ENCODE measurements at places on chromosomes 1 and 21.

DNA sequence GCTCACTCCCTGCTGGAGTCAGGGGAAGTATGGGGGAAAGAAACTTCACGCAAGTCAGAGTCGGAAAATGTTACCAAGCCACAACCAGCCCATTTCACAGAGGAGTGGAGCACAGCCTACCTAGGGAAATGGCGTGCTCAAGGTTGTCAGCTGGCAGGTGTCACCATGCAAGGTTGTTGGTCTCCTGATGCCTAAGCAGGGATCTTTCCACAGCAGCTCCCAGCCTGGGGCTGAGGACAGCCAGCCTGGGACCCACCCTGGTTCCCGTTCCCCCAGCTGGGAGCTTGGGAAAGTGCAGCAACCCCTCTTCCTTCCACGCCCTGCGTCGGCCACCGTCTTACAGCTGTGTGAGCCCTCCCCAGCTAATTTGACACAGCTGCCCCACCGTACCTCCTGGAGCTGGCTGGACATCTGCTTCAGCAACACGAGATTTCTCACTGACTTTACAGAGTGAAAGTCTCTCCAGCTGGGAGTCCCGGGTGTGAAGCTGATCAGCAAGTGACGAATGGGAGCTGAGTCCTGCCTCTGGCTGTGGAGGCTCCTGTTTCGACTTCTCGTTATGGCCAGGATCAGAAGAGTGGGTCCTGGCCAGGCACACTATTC lies 224.6 kb upstream of the RAB4A start:
- no peak for DNase-seq

DNA sequence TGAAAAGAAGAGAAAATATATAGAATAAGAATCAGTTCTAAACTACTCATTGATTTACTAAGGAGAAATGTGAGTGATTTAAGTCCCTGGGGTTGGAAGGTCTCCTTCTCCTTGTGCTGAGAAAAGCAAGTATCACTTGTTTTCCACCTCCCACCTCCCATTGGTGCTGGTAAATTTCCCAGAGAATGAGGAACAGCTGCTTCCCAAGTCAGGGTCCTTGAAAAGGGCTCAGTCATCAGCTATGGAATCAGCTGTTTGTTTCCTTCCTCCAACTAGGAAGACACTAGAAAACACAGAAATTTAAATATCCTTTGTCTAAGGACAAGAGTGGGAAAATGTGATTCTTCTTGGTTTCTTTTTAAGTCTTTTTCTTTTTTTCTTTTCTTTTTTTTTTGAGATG lies 131.3 kb upstream of the C1orf21 start:
- no peak for DNase-seq

DNA sequence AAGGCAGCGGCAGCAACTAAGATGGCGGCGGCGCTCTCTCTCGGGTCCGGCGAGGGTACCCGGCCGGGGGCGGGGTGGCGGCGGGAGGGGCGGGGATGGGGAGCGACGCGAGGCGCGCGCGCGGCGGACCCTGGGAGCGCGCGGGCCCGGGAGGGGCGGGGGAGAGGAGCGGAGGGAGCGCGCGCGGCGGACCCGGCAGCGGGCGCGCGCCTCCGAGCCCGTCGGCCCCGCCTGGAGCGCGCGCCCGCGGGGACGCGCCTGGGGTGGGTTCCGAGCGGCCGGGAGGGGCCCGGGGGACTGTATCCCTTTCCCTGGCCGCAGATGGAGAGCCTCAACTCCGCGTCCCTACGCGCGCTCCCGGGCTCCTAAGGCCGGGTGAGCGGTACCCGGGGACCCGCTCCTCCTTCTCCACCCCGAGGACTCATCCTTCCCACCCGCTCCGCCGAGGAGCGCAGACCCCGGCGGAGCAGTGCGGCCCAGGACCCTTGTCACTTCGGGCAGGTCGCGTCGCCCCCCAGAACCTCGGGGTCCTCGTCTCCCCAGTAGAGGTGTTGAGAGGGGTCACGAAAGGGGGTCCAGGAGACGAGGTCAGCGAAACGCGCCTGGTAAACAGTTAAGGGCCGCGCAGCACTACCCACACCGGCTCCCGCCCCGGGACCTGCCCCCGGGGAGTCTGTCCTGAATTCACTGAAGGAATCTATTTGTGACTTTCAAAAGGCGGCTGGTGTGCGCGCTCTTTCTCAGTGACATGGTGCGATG lies at the start of gene CLSTN1:
Gene CLSTN1, minus strand, starts transcription at position 23 of the 759 bp plus-strand sequence. CDS start 232 bp downstream, outside the sequence.
- DNase-seq = peak; percentile 81

- no peak for DNase-seq
Measured at GRCh38 chr1:152901631-152902030, 6.7 kb upstream of the IVL start.

DNA sequence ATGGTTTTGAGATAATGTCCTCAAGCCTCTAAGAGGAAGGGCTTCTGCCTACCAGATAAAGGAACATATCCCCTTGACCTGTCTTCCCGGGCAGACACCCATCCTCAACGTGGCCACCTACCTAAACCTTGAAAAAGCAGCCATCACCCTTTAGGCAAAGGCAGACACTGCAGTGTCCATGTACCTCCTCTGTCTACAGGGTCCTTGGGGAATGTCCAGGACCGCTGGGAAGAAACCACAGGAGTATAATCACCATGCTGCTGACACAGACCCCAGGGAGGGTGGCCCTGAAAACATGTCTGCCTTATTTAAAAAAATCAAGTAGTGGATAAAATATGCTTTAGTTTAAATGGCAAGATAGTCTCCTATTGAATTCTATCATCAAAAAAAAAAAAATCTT lies 16.6 kb downstream of the BCAR3 start:
- no peak for DNase-seq

DNA sequence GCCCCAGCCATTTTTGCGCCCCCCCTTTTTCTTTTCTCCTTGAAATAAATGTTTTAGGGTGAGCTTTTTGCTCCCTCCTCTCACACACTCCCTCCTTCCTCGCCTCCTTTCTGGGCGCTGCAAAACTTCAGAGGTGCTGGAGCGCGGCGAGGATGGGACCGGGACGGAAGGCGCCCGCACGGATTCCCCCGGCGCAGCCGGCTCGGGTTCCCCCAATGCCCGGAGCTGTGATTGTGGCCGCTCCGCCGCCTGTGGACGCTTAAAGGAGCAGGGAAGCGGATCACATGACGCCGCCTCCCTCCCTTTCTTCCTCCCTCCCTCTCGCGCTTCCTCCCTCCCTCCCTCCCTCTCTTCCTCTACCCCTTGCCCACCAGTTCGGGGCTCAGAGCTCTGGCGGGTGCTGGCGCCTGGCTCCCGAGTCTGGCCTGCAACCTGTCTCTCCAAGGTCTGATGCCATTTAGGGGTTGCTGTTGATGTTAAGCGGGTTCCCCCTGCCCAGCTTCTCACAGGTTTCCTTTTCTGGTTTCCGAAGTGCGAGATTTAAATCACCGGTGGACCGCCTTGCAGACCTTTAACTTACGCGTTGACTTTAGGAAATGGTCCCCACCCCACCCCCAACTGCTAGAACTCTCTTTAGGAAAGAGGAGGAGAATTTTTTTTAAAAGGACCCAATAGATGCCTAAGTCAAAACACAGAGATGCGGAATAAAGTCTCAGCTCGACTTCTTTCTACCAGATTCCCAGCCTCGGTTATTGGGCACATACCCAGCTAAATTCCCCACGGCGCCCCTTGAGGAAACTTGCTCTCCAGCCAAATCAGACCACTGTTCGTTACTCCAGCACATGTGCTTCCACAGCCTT lies at the start of gene WLS:
Gene WLS, minus strand, starts transcription at position 235 of the 860 bp plus-strand sequence. Its CDS starts 224 bp downstream, at position 11.
- no peak for DNase-seq

DNA sequence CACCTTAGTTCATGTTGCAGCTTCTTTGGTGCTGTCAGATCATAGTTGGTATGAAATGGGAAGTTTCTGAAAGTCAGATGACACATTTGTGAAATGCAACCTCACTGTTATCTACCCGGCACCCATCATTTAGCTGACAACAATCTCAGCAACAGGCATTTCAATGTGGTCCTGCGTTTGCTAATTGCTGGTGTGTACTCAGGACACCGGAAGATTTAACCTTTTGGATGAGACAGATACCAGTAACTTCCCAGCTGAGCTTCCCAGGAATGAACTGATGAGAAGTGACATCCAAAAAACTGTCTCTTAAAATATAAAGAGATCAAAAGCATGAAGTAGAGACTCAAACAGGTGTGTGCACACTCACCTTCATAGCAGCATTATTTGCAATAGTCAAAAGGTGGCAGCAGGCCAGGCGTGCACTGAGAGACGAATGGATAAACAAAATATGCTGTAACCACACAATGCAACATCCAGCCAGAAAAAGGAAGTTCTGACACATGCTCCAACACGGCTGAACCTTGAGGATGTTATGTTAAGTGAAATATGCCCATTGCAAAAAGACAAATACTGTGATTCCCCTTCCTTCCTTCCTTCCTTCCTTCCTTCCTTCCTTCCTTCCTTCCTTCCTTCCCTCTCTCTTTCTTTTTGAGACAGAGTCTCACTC lies 7.9 kb upstream of the CLDN14 start:
- no peak for DNase-seq

DNA sequence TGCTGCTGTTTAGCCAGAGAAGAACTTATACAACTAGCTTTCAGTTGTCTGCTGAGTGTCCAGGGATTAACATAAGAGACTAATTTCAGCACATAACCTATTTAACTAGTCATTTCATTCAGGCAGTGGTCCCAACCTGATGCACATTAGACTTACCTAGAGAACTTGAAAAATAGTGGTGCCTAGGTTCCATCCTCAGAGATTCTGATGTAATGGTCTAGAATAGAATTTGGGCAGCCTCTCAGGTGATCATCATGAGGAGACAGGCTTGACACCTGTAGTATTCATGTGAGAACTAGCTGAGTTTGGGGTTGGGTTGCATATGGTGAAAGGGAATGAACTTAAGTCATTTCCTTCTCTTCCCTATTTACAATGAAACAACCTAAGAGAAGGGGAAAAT lies 24.8 kb downstream of the CNST start:
- no peak for DNase-seq

GRCh38 chr1:42960566-42961311 lies 2.1 kb upstream of the SLC2A1 start:
- no peak for DNase-seq

- no peak for DNase-seq
Measured at GRCh38 chr1:86960548-86960947, 46.1 kb downstream of the HS2ST1 start.

DNA sequence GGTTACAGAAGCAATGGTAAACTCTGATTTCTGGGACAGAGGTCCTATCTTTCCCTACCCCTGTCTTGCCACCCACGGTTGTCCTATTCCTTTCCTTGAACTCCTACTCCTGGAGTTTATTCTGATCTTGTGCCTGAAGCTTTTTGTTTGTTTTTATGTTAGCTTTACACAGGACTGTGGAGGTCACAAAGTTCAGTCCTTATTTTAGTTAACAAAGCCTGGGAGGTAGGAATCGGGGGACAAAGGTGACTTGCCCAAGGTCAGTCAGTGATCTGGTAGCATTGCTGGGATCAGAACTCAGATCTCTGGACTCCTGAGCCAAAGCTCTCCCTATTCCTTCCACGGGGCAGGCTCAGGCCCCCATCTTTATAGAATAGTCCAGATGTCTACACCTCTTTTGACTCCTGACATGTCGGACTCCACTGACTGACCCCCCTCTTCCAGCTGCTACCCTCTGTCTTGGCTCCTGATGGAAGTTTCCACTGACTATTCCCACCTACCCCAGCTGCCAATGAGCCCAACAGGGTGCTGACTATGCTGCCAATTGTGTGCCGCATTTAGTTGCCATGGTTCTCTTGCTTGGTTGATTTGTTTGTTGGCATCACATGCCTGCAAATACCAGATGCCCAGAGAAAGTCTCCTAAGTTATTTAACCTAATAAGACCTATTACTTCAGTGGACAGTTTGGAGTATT lies 9.9 kb downstream of the F5 start:
- no peak for DNase-seq

- DNase-seq = peak; percentile 93
Measured at GRCh38 chr1:165630629-165631341, at the start of gene MGST3. Gene MGST3 (plus strand): TSS chr1:165631234. CDS start chr1:165649848, 18,614 bp downstream.

DNA sequence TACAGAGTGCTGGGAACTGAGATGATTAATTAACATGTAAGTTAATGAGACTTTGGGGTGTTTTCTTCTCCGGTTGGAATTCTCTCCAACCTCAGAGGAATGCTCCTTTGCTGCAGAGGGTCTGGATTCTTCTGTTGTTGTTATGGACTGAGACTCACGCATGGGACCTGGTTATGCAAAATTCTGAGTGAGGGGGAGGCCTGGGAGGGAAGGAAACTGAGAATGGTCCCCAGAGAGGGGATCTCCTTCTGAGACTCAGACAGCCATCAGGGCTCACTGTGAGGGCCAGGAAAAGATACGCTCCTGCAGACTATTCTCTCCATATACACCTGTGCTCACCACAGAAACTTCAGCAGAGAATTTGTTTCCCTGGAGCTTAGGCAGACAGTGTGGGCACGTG lies 56.3 kb downstream of the HTR6 start:
- DNase-seq = no peak

DNA sequence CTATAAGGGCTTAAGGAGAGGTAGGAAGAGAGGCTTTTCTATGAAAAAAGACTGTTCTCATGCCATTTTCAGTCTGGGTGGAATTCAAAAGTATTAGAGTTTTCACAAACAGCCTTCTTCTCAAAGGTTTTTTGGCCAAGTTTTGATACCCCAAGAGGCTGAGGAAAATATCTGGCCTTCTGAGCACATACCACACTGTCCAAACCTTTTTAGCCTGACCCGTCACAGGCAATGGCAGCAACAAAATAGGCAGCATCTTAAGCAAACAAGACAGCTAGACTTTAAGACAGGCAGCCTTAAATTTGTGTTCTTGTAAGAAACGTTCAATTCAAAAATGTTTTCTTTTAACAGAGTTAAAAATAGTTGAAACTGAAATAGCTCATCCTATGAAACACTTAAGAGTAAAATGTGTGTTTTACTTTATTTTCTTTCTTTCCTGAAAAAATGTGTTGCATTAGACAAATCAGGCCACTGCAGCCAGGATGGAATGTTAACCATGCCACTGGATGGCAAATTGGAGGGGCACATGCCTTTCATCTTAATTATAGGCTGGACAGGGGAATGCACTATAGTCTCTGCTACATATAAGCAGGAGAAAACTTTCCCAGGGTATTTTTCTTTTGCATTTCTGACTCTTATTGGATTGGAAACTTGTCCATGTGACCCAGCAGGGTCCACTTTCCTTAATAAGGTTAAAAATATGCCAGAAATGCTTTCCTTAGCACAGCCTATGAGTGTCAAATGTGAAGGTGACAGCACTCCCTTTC lies 315.0 kb downstream of the TGFB2 start:
- no peak for DNase-seq

DNA sequence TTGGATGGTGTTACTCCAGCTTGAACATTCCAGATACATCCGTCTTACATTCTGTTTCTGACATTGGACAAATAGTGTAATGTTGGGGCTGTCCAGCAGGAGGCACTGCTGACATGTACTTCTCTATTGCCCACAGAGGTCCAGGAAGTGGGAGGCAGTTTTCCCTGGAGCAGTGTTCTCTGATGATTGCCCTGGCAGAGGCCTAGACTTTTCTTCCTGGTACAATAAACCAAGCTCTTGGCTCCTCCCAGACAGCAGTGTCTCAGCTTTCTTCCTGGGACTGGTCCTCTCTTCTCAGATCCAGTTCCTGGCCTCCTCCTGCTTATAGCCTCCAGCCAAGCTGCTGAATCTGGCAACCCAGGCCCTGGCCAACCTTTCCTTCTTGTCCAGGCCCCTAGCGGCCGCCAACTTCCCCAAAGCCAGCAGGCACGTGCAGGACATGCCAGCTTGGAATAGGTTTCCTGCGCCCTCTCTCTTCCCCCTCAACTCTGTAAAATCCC lies 14.9 kb upstream of the IFNLR1 start:
- no peak for DNase-seq

Measured in stimulated activated CD4-positive, alpha-beta T cell treated with anti-CD3 and anti-CD28 coated beads, TNF-alpha, amount 100 ng/mL, for 48 hours (primary cell).